Fibroblast of the aortic adventitia (primary cell): ENCODE measurements at places on chromosomes 12 and 14. TPM values are rescaled to one million over a fixed set of nuclear protein-coding genes. Genes with fewer than 3 reads are reported as not detected.
A peak's percentile ranks its signal among the peaks of the same experiment; 100 is the strongest.

- DNase-seq = peak; percentile 40
Observed at GRCh38 chr14:20630340-20631022, 11.0 kb downstream of the OR6S1 start.

Gene GPR137C
- 0.49 and 1.7 TPM in 2 replicates for total RNA-seq

DNA sequence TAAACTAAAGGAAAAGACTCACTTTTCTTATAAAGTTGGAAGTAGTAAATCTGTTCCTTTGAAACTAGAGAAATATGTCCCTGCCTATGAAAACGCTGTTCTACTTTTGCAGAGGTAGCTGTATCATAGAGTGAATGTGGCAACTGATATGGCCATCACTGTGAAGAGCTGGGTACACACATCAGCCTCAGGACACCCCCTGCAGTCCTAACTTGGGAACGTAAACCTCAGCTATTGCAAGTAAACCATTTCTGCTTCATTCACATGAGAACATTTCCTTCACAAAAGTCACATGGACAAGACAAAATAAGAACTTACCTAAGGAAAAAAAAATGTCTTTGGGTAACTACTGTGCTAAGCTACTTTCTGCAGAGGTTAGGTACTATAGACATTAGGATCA lies 233.3 kb upstream of the PPFIA2 start:
- DNase-seq = no peak

Gene NINJ2
- 0.45 TPM in 1 of 2 replicates, not detected in the other for total RNA-seq

Gene ACOT6
- total RNA-seq = not detected in 2 replicates

DNA sequence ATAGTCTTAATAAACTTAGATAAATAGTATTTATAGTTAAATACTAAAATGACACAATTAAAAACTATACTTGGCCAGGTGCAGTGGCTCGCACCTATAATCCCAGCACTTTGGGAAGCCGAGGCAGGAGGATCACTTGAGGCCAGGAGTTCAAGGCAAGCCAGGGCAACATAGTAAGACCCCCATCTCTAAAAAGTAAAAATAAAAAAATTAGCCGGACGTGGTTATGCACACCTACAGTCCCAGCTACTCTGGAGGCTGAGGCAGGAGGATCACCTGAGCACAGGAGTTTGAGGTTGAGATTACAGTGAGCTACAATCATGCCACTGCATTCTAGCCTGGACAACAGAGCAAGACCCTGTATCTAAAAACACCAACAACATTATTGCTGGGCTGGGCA lies 16.0 kb downstream of the CINP start:
- no peak for DNase-seq

- DNase-seq = no peak
Observed at GRCh38 chr12:130219929-130220705, 57.9 kb downstream of the FZD10 start.

DNA sequence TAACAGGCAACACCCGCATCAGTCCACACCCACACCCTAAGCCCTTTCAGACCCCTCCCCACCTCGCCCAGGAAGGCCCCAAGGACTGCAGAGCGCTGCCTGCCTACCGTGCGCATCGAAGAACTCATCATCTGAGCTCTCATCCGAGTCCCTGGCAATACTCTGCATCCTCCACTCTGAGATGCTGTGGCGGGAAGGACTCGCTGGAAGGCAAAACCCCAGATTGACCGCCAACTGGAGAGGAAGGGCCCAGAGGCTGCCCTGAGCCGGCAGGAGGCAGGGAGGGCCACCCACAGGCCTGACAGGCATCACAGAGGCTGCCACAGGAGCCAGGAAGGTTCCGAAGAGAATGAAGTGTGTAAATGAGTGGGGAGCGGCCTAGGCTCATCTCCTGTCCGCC lies 23.8 kb downstream of the ARL6IP4 start:
- DNase-seq = no peak

Gene MRPL52
- total RNA-seq = 14.2 and 69.9 TPM in 2 replicates
